ENCODE measurements at places on chromosomes 6 and 20.

DNA sequence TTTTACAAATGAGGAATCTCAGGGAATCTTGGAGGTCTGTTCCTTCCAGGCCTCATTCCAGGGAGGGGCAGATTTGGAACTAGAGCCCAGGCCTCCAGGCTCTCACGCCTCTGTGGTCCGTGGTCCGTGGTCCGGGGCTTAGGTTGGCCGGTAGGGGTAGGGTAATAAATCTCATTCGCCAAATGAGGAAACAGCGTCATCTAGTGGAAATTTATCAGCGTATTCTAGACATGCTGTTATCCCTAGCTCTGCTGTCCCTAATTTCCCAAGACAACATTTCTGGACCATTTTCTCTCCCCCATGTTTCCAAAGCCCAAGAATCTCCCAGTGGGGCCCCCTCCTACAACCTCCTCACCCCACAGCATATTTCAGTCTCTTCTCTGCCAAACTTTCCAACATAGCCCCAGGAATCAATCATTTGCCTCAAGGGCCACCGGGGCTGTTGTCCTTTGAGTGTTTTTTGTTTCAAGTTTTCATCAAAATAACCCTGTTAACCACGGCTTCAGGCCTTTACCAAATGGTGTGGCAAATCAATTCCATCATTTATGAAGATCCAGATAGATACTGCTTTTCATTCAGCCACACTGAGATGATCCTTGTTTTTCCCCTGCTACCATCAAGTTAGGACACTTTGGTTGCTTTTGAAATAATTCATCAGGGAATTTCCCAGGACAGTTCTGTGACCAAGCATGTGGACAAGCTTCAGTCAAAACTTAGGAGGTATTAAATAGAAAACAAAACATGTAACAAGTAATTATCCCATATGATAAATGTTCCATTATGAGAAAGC, 126.8 kb downstream of the ALDH8A1 start:
- DNase-seq: peak; percentile 92

- DNase-seq: peak; percentile 23
These were observed 45.3 kb downstream of the DACT2 start for GRCh38 chr6:168274037-168274952.

- peak; percentile 85 for DNase-seq
These were observed 110.7 kb downstream of the FIG4 start for GRCh38 chr6:109801794-109802193.

- DNase-seq: no peak
These were observed 94.8 kb upstream of the CNKSR3 start for GRCh38 chr6:154605178-154605881.

- DNase-seq: no peak
These were observed 80.6 kb downstream of the IRAK1BP1 start for GRCh38 chr6:78947962-78948361.

GRCh38 chr6:53598265-53598907, 53.5 kb upstream of the GCLC start:
- no peak for DNase-seq

DNA sequence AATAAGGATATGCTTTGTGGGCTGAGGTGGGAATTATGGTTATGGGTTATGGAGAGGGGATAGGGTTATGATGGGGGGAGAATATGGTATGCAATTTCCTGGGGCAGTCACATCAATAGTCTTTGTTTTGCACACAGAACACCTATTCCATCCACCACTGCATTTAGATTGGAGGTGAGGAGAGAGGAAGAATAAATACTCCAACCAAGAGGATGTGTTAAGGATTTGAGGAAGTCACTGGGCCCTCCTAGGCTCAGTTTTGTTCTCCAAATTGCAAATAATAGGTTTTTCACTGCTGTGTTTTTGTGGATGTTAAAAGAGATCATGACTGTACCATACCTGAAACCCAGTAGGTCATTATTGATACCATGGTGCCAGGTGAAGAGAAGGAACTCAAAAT, 29.5 kb upstream of the SIRPG start:
- DNase-seq: no peak
